ENCODE measurements at places on chromosomes 13 and 19.

DNA sequence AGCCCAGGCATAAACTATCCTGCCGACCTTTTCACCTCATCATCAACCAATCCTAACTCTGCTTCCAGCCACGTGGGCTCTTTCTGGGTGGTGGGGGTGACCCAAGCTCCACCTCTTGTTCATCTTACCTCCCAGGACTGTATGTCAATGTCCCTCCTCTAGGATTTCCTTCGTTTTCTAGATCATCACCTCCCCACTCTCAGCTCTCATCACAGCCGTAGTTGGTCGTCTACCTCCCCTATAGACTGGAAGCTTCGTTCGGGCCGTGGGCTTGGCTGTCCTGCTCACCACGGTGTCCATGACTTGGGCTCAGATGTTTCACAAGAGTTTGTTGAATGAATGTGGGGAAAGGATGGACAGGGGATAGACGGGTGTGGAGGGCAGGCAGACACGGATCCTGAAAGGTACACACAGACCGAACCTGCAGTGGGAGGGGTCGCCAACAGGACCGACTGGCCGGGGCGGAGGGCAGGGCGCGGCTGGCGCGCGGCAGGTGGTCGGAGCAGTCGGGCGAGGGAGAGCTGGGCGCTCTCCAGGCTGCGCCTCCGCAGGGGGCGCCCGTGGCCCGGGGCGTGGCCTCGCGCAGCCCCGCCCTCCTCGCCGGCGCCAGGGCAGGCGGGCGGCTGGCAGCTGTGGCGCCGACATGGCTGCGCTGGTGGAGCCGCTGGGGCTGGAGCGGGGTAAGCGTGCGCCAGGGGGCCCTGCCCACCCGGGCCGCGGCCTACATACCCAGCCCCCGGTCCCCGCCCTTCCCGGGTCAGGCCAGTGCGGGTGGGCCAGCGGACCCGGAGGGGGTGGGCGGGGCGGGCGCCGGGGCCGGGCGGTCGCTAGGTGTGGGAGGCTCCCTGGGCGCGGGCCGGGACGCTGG lies at the start of gene LIN7B:
Gene LIN7B (plus strand): TSS at position 609 of the 868 bp plus-strand sequence. CDS start 35 bp downstream, at position 644.
- no peak for DNase-seq

DNA sequence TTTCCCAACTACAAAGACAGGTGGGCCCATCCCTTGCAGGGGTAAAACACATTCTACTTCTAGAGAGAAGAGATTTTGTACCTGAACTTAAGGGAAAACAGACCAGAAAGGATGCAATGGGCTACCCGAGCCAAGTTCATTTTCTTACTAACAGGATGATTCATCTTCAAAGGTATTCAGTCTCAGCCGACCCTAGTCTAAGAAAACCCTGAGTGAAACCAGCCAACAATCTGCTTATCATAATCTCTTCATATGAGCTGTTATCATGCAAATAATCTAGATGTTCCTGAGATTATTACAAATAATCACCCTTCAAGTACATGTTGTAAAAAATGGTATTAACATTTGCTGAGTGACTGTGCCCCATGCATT lies 15.6 kb downstream of the PABPC3 start:
- DNase-seq: no peak

DNA sequence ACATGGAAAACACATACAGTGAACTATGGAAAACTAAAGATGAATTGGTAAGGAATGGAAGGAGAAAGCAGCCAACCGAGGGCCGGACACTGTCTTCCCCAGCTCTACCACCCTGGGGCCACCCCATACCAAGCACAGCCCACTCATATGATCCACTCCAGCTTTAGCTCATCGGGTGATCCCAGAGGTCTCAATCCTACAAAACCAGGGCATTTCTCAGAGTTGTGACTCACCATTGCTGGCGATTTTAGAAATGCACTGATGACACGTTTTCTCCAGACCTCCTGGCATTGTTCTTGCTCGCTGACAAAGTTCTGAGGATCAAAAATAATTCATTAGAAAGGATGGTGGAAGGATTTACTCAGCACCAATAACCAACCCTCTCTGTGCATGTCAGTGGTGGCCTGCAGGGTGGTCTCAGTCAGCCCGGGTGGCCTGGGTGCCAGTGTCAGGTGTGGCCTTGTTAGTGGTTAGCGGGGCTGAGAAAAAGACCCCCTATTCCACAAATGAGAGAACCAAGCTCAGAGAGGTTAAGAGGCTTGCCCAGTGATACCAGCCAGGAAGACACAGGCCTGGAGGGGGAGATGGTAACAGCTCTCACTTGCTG lies 6.6 kb downstream of the TMEM272 start:
- DNase-seq: peak; percentile 60

DNA sequence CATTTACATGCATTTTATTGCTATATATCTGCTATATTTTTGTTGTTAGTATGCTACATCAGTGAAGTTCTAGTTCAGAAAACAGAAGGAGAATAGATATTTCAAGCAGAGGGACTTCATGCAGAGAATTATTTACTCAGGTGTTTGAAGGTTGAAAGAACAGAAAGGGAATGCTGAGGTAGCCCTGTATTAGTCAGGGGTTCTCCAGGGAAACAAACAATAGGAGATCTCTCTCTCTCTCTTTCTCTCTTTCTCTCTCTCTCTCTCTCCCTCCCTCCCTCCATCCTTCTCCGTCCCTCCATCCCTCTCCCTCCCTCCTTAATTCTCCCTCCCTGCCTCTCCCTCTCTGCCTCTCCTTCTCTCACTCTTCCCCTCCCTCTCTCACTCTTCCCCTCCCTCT lies 114.3 kb upstream of the TDRD3 start:
- DNase-seq: no peak

- DNase-seq: no peak
Measured at GRCh38 chr19:46783670-46784069, 4.7 kb downstream of the SLC1A5 start.

DNA sequence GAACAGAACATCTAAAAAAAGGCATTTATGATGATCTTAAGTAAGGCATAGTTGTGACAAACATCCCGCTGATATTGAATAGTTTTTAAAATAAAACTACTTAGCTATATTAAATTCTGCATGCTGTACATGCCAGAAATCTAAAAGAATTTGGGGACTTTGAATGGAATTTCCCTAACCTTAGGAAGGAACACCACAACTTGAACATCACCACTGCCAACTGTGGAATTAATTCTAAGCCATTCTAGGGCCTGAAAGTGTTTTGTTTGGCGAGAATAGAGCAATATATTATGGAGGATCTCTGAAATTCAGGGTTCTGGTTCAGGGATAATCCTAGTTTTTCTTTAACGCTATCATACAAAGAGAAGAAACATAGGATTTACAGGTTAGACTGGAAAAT lies 17.8 kb upstream of the LATS2 start:
- DNase-seq: no peak

GRCh38 chr13:46389457-46390451 lies 2.7 kb upstream of the RUBCNL start:
- no peak for DNase-seq

DNA sequence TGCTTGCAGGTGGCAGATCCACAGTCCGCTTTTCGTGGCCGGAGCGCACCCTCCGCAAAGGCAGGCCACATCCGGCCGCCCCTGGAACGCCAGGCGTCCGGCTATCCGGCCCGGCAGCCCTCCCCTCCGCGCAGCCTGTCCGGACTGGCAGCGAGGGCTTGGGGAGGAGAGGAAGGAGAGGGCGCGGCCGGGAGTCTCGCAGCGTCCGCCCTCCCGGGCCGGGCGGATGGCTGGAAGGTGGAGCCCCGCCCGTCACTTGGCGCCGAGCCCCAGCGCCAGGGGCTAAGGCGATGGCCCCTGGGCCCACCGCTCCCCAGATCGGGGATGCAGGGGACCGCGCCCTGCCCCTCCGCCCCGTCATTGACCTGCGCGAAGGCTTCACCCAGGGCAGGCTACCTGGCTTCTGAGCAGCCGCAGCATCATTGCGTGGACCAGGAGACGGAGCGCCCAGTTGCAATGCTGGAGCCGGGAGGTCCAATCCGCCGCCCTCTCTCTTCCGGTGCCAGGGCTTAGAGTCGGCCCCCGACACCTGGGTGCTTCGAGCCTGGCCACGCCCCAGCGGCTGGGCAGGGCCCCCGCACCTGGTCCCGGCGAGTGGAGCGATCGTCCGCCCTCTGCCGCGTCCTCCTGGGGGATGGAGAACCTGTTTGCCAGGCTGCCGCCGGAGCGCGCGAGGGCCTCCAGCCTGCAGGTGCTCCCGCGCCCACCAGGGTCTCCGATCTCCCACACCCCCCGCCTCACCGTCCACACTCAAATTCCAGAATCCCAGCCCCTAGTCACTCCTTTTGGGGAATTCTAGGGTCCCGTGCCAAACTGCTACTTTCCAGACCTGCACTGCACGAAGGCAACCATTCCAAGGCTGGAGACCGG lies at the start of gene FUT1:
Gene FUT1 (minus strand): TSS at position 146 of the 870 bp plus-strand sequence. CDS start 1,360 bp downstream, outside the sequence.
- DNase-seq: no peak

- no peak for DNase-seq
Measured at GRCh38 chr13:42553098-42554046, 20.6 kb upstream of the TNFSF11 start.
